ENCODE measurements at places on chromosomes 13 and 19. TPM values are rescaled to one million over a fixed set of nuclear protein-coding genes. Genes with fewer than 3 reads are reported as not detected.
A peak's percentile ranks its signal among the peaks of the same experiment; 100 is the strongest.

The ZNF700 gene
- total RNA-seq = 17.1 TPM

The CHAF1A gene
- 18.1 TPM for total RNA-seq

The SULT2B1 gene
- total RNA-seq = 0.51 TPM

The BEST2 gene
- total RNA-seq = 29.0 TPM

The DYRK1B gene
- total RNA-seq = 27.2 TPM

The RNF17 gene
- total RNA-seq = not detected

The LPAR2 gene
- 10.9 TPM for total RNA-seq

The GPR42 gene
- not detected for total RNA-seq

The PALM gene
- total RNA-seq = 8.1 TPM

The SOHLH2 gene
- 0.20 TPM for total RNA-seq

The LRP3 gene
- 26.2 TPM for total RNA-seq

The AXL gene
- total RNA-seq = 19.3 TPM

The KIR2DL1 gene
- total RNA-seq = not detected

GRCh38 chr19:6723738-6724137 lies 3.3 kb upstream of the C3 start:
- no peak for DNase-seq

GRCh38 chr19:50258918-50259372 lies 55.5 kb downstream of the MYH14 start:
- no peak for DNase-seq

- peak; percentile 88 for DNase-seq
Observed at GRCh38 chr13:20174656-20175405, 14.0 kb upstream of the GJA3 start.

DNA sequence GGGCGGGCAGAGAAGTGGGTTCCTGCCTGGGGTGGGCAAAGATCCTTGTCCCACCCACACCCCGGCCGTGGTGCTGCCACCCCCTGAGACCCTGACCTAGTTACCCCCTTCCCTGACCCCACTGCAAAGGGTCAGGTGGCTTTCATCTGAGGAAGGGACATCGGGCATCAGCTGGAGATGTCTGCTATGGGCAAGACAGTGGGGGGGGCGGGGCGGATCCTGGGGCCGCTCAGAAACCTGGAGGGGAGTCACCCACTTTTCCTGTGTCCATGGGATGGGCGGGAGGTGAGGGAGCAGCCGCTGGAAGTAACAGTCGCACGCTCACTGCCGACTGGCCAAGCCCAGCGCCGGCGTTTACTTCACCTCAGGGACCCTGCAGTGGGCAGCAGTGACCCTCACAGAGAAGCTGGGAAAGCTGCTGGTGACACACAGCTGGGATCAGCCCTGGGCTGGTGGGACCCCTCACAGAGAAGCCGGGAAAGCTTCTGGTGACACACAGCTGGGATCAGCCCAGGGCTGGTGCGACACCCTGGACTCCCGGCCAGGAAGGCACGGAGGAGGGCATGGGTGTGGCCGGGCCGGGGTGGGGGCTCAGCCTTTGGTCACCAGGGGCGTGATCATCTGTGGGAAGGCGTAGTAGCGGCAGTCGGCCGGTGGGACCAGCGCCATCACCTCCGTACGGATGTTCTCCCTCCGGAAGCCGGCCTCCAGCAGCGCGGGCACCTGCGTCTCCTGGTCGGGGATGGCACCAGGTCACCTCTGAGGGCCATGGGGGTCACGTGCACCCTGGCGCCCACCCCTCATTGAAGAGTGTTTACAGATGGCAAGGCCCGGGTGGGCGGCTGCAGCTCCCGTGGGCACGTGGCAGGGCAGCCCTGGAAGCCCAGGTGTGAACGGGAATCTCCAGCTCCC lies 4.3 kb downstream of the GAMT start:
- no peak for DNase-seq

DNA sequence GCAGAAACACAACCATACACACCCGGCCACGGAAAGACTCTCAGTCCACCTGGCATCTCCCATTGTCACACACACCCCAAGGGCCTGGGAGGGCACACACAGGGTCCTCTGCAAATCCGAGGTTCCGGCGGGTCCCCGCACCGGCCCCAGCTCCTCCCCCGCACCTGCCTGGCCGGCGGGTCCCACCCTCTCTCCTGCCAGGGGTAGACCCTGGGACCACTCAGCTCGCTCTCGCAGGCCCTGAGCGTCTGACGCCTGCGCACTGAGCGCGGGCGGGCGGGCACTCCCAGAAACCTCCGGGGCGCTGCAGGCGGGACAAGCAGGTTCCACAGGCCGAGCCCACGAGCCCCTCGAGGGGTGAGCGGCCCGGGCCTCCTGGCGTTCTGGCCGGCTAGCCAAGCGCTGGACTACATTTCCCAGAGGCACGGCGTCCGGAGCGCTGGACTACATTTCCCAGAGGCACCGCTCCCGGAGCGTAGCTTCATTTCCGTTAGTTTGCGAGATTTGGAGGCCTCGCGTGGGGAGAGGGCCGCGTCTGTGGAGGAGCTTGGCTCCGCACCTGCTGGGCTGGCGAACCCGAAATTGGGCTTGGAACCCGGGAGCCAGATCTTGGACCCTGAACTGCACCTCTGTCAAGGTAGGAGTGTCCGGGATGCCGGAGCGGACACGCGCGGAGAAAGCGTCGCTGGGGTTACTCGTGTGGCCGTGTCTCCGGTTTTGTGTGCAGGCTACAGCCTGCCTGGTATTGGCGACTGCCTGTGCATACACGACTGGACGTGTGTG lies at the start of gene ZNF420:
Gene ZNF420 (plus strand): TSS at position 500 of the 783 bp plus-strand sequence. CDS start 10,686 bp downstream, outside the sequence.
- DNase-seq = peak; percentile 94

DNA sequence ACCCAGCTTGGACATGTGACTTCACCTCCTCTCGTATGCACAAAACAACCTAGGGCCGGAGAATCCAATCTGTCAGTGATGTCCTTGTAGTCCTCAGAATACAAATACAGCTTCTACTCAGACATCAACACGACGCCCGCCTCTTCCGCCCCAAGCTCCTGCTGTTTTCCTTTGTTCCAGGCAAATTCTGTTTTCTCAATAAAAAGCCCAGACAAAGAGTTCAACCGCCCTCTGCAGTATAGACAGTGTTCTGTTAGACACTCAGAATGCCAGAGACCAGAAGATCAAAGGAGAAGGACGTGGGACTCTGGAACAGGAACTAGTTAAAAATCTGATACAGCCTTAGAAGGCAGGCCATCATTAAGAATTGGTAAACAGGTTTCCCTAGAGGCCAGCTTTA lies 42.0 kb upstream of the GGACT start:
- no peak for DNase-seq

DNA sequence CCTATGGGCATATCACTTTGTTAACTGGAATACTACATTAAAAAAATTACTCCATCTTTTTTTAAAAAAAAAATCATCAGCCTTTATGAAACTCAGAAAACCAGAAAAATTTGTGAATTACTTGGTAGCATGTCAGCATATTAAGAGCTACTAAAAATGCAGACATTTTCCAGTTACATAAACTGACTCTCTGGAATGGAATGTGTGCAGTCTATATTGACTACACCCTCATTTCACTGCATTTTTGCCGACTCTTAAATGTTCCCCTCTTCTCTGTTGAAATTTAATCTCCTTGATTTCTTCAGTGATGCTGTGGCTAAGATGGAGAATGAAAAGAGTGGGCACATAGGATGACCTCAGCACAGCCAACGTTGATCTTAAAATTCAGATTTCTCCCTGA lies 393.8 kb downstream of the ITGBL1 start:
- no peak for DNase-seq

DNA sequence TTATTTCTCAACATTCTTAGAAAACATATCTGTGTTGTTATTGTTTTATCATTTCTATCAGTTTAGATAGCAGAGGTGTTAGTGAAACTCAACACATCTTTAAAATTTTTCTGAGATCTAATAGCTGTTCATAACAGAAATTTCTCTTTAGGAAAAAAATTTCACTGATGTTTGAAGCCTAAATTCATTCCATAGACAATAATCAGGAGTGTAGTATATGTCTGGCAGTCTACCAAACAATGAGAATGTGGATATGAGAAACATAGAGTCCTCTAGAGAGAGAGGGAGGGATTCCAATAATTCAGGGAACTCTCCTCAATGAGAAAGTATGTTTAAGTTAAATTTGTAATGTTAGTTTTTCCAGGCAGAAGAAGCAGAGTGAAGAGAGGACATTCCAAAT lies 118.2 kb upstream of the EDNRB start:
- DNase-seq = no peak

DNA sequence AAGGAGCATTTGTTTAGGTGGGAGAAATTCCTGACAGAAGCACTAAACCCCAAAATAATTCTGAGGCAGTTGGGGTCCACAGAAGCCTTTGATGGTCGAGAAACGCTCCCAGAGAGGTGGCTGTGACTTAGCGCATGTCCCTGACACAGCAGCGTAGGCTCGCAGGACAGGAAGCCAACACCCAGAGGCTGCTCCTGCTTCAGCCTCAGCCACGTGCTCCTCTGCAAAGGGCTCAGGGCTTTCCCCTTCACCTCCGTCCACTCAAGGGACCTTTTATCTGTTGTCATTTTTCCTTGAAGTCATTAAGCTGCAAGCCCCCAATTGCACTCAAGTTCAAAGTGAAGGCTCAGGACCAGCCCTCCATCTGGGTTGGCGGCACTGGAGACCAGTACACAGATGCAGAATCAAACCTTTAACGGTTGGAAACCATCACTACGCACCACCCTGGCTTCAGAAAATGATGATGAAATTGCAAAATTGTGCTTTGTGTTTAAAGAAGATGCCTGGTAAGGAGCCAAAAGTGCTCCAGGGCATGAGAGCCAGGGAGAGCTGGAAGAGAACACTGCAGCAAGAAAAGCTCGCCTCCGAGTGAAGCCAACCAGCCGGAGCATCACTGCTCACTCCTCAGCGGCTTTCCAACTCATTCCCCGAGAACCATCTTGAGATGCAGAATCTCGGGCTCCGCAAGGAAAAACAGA lies 219.6 kb downstream of the RAP2A start:
- no peak for DNase-seq

DNA sequence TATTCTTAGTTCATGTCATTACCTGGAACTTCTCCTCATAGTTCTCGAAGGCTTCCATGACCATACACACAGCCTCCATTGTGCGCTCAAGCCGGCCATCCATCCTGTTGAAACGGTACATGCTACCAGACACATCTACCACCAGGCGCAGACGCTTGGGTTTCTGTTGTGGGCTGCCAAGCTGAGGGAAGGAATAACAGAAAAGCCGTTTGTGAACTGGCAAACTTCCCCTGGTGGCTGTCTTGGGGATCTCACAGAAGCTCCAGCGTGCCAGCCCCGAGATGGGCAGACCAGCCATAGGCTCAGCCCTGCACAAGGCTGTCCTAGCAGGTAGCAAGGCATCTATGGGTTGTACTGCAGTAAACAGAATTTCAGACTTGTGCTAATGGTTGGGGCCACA lies 130.1 kb downstream of the RGCC start:
- no peak for DNase-seq

- DNase-seq = no peak
Observed at GRCh38 chr19:50669302-50670101, 20.3 kb downstream of the C19orf81 start.

DNA sequence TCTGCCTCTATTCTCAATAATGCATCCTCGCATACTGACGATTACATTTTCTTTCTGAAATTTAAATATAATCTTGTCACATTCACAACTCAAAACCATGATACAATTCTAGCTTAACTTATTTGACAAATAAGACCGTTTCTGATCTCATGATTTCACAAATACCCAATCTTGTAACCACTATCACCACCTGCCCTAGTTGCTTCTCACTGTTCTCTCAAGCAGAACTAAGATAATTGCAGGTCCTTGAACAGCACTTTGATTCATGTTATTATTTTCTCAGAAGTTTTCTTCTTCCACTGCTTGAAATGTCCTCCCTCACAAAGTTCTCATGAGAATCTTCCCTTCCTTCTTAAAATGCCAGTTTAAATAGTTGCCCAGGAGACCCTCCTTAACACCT lies 211.4 kb downstream of the PCDH9 start:
- DNase-seq = no peak

- no peak for DNase-seq
Observed at GRCh38 chr19:31266731-31267130, 82.5 kb downstream of the TSHZ3 start.

GRCh38 chr13:112655913-112656312 lies 33.9 kb upstream of the ATP11A start:
- DNase-seq = no peak

GRCh38 chr13:110131424-110131823 lies 175.5 kb downstream of the COL4A1 start:
- no peak for DNase-seq

DNA sequence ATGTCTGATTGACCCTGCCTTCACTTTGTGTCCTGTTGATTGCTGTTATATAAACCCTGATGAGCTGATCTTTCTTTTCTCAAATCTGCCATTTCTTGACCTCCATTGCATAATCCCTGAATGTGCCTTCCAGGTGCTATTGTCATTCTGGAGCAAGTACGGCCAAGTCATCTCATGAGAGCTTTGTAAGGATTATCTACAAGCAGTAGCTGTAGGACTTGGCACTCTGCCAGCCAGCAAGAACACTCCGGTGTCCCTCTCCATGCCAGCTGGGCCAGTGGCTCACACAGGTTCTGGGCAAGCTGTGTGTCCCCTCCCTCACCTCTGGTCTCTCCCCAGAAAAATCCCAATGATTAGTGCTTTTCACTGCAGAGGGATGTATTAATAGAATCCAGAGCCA lies 348.1 kb downstream of the FOXO1 start:
- peak; percentile 32 for DNase-seq

DNA sequence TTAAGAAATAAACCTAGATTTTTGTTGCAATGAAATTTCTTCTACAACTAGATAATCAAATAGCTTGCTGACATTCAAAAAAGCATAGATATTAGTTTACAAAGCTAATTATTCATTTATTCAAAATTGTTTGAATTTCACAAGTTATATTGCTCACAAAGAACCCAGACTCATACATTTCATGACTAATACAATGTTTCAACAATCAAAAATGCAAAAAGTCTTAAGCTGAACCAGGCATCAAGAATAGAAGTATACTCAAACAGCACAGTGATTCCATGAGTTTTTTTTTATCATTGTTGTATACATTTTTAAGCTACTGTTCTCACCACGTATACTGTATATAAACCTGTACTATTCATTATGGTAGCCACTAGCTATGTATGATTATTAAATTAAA lies 51.0 kb downstream of the DIAPH3 start:
- DNase-seq = no peak

DNA sequence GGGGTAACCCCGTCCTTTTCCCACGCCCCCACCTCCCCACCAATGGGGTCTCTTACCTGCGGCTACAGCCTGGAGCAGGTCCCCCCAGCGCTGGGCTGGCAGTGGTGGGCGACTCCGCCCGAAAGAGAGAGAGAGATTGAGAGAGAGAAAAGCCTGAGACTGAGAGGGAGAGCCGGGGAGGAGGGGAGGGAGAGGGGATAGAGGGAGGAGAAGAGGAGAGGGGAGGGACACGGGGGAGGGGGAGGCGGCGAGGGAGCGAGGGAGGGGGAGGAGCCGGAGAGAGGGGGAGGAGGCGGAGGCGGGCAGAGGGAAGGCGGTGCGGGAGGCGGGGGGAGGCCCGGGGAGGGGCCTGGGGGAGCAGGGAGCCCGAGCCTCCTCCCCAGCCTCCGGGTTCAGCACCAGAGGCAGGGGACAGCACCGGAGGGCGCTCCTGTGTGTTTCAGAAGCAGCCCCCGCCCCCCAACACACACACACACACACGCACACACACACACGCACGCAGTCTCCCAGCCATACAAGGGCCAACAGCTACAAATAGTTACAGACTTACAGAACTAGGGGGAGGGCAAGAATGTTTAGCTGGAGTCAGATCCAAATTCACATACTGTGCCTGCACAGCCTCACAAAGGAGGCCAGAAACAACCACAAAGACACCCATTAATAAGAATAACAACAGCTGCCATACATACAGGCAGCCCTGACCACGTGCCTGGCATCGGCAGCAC lies at the start of gene SLC8A2:
Gene SLC8A2 (minus strand): TSS at position 161 of the 725 bp plus-strand sequence. CDS start 5,490 bp downstream, outside the sequence.
- DNase-seq = peak; percentile 65

Data from mucosa of descending colon (tissue), 3 donors.